Chondrocyte (in vitro differentiated cells): ENCODE measurements at places on chromosomes 12 and 14. TPM values are rescaled to one million over a fixed set of nuclear protein-coding genes. Genes with fewer than 3 reads are reported as not detected.

Gene PZP
- total RNA-seq, result not detected in 3 replicates

Gene ZNF839
- 8.2 to 11.4 TPM (median 8.2 TPM) in 3 replicates for total RNA-seq

Gene NYNRIN
- 20.0 to 32.1 TPM (median 21.0 TPM) in 3 replicates for total RNA-seq

Gene CACNA1C
- total RNA-seq, result 27.0 to 48.5 TPM (median 27.0 TPM) in 3 replicates

Gene TAS2R43
- total RNA-seq, result 0.22 to 0.44 TPM in 2 of 3 replicates, not detected in the other

- no peak for DNase-seq
These were observed 18.3 kb downstream of the SLC25A47 start for GRCh38 chr14:100341301-100342031.

DNA sequence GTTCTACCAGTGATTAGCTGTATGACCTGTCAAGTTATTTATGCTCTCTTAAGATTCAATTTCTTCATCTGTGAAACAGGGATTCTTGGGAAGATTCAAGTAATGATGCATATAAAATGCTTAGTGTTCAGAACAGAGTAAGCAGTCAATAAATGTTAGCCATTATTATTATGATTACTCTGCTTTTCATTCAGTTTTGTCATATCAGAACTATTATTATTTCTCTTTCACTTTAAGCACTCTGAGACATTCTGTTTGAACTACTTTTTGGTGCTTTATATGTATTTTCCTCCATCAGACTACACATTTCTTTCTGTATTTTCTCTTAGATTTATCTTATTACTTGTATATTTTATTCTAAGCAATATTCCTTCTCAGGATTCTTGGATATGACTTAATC lies 81.2 kb downstream of the CFAP54 start:
- no peak for DNase-seq

DNA sequence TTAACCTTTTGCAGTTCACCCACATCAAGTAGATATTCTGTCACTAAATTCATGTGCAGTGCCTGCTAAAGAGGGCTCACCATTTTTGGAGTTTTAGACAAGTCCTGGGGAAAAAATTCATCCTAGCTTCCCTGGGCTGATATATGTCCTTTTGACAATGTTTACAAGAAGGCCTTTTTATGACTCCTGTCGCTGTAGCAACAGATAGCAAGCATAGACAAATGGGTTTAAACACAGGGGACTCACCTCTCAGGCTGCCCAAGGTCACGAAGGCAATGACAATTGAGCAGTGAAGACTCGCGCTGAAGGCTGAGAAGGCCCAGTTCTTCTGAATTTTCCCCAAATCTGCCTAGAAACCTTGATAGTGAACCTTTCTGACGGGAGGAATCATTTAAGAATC lies 150.7 kb upstream of the CPM start:
- no peak for DNase-seq

DNA sequence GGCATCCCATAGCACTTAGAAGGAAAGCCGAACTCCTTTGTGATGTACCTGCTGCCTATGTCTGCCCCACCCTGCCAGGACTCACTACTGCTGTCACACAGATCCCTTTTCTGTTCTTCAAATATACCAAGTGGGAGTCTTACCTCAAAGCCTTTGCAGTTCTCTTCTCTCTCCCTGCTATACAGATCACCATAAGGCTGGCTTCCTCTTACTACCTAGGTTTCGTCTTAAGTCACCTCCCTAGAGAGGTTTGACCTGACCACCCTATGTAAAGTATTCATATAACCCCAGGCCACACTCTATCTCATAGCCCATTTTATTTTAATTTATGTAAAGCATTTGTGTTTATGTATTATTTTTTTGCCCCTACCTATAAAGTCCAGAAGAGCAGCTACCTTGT lies 117.6 kb downstream of the CRADD start:
- DNase-seq, result no peak

DNA sequence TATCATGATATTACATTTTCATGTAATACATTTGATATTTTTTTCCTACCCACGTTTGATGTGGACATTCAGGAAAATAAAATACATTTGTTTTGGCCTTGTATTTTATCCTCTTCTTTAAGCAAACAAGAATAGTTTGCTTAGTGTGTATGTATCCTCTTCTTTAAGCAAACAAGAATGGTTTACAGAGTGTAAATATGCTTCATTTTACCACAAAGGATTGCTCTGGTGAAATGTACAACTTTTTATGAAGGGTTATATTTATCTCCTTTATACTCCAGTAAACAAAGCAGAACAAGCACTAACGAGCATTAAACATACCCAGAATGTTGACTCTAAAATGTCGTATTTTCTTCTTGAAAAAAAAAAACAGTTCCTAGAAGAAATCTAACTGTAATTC lies 244.7 kb downstream of the KCNH5 start:
- no peak for DNase-seq

- no peak for DNase-seq
These were observed 764 bp downstream of the DYNLL1 start for GRCh38 chr12:120496413-120497340.

GRCh38 chr12:41556176-41556575 lies 368.1 kb downstream of the PDZRN4 start:
- no peak for DNase-seq

DNA sequence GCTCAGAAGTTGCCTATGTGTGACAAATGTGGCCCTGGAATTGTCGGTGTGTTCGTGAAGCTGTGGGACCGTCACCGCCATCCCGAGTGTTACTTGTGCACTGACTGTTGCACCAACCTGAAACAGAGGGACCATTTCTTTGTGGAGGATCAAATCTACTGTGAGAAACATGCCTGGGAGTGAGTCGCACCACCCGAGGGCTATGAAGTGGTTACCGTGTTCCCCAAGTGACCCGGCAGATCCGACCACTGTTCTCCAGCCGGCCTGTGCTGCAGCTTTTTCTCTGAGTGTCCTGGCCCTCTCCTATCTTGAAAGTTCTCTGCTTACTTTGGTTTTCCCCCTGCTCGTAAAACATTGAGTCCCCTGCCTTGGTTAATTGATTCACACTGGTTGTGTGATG lies 65.3 kb downstream of the VCPKMT start:
- peak; percentile 43 for DNase-seq
